ENCODE measurements at places on chromosomes 7 and 10. TPM values are rescaled to one million over a fixed set of nuclear protein-coding genes. Genes with fewer than 3 reads are reported as not detected.

DNA sequence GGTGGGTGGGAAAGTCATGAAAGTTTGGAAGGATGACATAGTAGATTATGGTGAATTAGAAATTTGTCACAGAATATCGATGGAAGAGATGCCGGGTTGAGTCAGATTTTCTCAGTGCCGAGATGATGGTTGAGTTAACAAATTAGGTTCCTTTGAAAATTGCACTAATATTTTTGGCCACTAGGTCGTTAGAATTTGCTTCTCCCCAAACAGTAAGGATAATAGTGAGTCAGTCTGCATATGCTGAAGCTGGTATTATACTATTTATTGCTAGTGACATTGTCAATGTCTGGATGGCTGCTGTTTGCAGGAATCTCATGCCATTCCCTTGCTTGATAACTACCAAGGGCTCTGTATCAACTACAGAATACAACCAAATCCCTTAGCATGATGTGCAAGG lies 37.7 kb upstream of the MINDY3 start:
- DNase-seq: no peak

DNA sequence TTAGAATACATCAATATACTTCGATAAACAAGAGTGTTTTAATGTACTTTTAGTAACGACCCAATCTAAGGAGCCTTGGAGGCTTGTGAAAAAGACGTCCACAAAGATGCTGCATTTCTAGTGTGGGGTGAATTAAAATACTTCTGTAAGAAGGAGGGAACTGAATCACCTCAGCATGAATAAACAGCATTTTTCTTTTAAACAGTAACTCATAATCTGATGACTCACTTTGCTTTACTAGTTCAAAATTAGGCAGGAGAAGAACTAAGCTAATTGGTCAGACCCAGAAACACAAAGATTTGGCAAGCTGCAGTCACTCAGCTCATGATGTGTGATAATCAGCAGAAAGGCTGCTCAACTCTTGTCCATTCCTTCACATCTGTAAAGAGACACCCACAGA lies 24.2 kb downstream of the NCOA4 start:
- DNase-seq: no peak

GRCh38 chr7:22549667-22550513 lies 49.9 kb upstream of the STEAP1B start:
- no peak for DNase-seq

GRCh38 chr7:137445268-137445667 lies 101.7 kb upstream of the PTN start:
- DNase-seq: no peak

DNA sequence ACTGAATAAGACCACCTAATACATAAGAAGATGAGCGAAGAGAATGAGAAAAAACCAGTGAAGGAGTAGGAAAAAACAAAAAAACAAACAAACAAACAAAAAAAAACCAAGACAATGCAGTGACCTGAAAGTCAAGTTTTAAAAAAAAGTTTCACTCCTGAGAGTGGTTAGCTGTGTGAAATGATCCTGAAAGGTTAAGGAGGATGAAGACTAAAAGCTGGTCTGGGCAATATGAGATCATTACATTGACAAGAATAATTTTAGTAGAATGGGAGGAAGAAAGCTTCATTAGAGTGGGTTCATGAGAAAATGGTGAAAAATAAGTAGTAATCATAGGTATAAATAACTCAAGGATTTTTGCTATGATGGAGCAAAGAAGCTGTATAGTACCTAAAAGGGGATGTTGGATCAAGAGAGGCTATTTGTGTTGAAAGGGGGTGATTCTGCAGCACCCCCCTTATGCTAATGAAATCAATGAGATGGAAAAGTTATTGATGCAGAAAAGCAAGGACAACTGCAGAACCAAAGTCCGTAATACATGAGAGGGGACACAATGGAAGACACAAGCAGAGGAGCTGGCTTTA lies 80.2 kb downstream of the KMT2C start:
- DNase-seq: no peak

DNA sequence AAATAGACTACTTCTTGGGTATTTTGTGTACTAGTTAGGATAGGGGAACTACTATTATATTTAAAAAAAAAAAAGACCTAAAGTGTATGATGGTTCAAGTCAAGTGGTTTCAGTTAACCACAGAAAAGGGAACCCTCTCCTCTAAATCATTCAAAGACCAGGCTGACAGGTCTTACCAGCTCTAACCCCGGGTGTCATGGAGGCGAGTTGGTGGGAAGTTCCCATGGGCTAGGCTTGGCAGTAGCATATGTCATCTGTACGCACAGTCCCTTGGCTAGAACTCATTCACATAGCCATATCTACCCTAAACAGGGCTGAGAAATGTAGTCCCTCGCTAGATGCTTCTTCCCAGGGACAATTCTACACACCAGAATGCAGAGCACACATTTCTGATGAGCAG lies 37.7 kb upstream of the KCNMA1 start:
- DNase-seq: no peak

DNA sequence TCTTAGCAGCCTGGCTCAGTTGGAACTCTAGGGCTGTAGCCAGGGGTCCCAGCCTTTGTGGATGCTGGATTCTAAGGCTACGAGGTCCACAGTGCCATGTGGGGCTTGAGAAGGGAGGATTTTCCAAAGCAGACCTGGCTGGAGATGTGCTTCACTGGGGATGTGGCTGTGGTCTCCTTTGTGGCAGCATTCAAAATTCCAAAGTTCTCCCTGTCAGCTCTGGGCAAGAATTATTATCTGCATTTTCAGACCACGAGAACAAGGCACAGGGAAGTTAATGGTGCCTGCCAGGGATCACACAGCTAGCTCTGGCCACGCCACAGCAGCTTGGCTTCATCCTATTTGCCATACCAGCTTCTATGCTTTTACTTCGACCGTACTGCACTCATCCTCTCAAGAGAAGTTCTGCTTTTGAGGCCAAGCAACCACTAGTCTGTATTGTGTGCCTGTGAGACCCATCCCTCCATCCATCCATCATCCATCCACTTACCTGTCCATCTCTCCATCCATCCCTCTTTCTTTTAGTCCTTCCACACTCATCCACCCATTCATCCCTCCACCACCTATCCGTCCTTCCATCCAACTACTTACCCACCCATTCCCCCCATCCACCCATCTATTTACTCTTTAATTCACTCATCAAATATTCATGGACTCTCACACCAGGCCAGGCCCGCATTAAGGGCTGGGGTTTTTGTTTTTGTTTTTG lies 71.5 kb downstream of the ZMIZ1 start:
- DNase-seq: no peak

DNA sequence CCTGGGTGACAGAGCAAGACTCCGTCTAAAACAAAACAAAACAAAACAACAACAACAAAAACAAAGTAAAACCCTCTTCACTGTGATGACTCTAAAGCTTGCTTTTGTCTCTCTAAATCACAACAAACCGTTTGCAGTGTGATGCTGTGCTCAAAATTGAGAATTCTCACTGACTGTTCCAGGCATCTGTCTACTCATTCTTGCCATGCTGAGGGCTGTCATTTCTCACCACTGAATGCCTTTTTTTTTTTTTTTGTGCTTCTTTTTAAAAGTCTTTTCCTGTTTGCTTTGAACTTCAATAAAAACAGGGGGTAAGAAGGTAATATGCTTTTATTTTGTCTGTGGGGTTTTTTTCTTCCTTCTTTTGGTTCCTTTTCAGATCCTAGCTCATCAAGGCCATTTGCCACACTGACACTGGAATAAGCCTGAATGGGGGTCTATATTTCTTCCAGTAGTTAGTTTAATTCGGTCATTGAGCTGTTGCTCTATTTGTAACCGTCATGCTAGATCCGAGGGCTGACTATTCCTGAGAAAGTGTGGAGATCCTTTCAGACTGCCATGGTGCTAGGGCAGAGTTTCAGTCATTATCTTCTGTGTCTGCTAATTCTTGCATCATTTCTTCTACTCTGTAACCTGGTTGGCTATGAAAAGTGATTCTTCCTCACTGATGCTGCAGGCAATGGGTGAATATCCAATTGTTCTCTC lies 10.6 kb downstream of the FAS start:
- no peak for DNase-seq

GRCh38 chr10:33111488-33112051 lies 153.5 kb upstream of the ITGB1 start:
- DNase-seq: no peak

GRCh38 chr7:97671571-97671970 lies 60.3 kb upstream of the TAC1 start:
- no peak for DNase-seq

DNA sequence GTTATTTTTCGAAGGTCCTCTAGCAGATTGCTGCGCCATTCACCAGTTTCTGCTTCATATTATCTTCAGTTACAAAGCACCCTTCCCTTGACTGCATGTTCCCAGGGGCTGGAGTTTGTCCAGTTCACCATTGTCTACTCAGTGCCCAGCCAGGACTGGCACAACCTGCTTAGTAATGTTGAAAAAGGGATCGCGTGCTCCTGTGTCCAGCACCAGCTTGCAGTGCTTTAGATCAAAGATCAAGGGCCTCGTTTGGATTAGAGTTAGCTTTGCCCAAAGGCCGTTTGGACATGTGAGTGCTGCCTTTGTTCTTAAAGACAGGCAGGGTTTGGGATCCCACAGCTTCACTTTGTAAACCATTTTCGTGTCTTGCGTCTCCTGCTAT lies 867 bp downstream of the ATP6V0E2 start:
- DNase-seq: no peak

GRCh38 chr7:28599411-28599810 lies 187.1 kb downstream of the CREB5 start:
- no peak for DNase-seq

GRCh38 chr10:21401196-21401595 lies 124.3 kb downstream of the SKIDA1 start:
- no peak for DNase-seq

DNA sequence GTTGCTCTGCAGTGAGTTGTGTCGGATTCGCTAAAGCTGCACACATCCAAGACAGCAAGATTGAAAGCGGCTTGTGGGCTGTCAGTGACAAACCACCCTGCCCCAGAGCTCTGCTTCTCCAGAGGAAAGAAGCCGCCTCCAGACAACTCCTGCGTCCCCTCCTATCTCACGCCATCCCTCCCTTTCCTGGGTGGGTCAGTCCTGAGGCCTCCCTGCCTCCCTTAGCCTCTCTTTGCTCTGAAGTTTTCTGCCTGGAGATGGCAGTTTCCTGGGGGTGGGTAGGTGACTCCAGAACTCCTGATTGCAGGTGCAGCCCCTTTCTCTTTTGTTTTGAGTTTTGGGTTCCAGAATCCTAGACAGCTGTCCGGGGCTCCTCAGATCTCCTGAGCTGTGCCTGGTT lies 78.7 kb downstream of the EMX2 start:
- no peak for DNase-seq

DNA sequence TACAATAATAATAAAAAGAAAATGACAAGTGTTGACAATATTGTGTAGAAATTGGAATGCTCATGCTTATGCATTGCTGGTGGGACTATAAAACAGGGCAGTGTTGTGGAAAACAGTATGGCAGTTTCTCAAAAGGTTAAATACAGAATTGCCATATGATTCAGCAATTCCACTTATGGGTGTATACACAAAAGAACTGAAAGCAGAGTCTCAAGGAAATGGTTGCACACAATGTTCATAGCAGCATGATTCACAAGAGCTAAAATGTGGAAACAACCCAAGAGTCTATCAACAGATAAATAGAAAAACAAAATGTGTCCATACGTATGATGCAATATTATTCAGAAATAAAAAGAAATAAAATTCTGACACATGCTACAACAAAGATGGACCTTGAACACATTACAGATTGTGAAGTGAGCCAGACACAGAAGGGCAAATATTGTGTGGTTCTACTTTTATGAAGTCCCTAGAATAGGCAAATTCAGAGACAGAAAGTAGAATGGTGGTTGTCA lies 64.8 kb upstream of the GRM8 start:
- no peak for DNase-seq

DNA sequence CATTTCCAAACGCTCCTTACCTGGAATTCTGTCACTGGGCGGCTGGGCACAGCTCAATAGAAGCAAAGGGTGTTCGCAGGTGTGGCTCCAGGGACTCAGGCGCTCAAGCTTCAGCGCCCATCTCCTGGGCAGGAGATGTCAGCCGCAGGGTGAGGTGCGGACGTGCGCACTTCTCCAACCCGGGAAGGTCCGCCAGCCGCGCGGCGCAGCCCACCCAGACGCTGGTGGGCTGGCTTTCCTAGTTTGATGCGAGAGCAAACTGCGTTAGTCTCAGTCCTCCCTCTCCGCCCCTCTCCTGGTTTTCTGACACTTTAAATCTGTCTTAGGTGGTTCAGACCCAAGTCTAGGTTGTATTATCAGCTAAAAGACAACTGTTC lies 267 bp downstream of the CALCR start:
- no peak for DNase-seq

- DNase-seq: no peak
Measured at GRCh38 chr10:100912013-100912604, 654 bp upstream of the SLF2 start.

DNA sequence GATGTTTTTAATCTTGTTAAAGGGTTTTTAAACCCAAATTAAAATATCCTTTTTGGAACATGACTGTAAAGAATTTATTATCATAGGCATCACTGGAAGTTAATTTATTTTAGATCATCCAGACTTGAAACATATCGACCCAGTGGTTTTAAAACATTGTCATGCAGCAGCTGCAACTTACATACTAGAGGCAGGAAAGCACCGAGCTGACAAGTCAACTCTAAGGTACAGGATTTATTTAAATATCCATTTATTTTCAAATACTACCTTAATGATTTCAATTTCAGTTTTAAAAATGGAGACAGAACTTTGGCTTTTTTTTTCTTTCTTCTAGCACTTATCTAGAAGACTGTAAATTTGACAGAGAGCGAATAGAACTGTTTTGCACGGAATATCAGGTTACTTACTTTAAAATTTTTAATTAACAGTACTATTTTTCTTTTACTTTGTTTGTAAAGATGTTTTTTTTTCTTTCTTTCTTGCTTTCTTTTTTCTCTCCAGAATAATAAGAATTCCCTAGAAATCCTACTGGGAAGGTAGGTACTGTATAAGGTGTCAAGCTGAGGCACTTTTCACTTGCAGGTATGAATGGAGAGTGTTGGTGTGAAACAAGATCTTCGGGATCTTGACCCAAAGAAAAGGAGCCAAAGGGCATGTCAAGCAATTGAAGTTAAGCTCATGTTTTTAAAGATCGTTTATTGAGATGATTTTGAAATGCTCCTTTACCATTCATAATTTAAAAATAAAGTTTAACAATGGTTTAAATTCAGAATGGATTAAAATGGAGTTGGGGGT lies 1.8 kb downstream of the COMMD3 start:
- DNase-seq: no peak

GRCh38 chr10:86876748-86877147 lies 80.7 kb downstream of the MMRN2 start:
- DNase-seq: no peak

TMEM196 gene
- not detected for polyA plus RNA-seq

SEMA3D gene
- polyA plus RNA-seq: 9.2 TPM

GBX1 gene
- polyA plus RNA-seq: not detected

FAM241B gene
- 9.9 TPM for polyA plus RNA-seq

DDC gene
- polyA plus RNA-seq: not detected

NKX2-3 gene
- 0.50 TPM for polyA plus RNA-seq

INPP5F gene
- 6.9 TPM for polyA plus RNA-seq

Measured in aorta (tissue), 5 donors.